Gastroesophageal sphincter (tissue), 4 donors: ENCODE measurements at places on chromosomes 7 and 10.

DNA sequence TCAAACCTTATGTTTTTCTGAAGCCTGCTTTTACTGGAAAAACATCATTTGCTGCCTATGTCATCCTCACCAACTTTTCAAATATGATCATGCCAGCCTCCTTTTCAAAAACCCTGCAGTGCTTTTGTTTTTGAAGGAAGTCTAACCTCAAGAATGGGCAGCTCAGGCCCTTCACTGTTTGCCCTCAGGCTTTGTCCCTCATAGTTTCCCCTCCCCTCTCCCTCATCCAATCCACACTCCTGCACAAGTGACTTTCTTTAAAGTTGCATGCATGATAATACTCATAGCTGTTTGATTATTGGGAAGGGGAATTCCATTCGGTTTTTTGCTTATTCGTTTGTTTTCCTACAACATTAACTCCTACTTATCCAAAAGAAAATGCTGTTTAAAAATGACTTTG, 219.4 kb downstream of the SEMA3E start:
- H3K27me3 ChIP-seq, result no peaks in the 10 kb centered on the region
- H3K4me3 ChIP-seq, result no peak overlapping the region
- H3K27ac ChIP-seq, result no peak overlapping the region
- H3K4me1 ChIP-seq, result no peaks in the 10 kb centered on the region
- H3K36me3 ChIP-seq, result no peaks in the 10 kb centered on the region

DNA sequence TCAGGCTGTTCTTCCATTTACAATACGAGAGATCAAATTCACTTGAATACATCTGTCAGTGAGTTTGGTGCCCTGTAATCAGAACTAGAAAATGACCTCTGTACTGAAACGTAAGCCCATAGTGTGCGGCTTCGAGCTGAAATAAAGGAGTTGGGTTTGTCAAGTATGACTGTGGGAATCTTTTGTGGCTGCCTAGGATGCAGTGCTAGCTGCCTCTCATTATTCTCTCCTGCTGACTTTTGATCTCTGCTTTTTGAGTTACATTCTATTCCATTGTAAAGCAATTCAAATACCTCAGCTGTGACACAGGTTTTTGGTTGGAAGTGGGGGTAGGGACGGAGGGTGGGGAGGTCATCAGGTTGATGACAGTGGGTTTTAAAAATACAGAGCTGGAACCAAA, 40.4 kb downstream of the ICA1 start:
- no peaks in the 10 kb centered on the region for H3K36me3 ChIP-seq
- no peak overlapping the region for H3K27ac ChIP-seq
- no peaks in the 10 kb centered on the region for H3K27me3 ChIP-seq
- H3K4me1 ChIP-seq, result no peaks in the 10 kb centered on the region
- no peak for ATAC-seq
- no peak overlapping the region for H3K4me3 ChIP-seq

GRCh38 chr10:93451244-93451947, 30.7 kb downstream of the MYOF start:
- ATAC-seq, result no peak
- H3K27ac ChIP-seq, result peak overlapping the region; percentile 10
- H3K4me3 ChIP-seq, result no peak overlapping the region

DNA sequence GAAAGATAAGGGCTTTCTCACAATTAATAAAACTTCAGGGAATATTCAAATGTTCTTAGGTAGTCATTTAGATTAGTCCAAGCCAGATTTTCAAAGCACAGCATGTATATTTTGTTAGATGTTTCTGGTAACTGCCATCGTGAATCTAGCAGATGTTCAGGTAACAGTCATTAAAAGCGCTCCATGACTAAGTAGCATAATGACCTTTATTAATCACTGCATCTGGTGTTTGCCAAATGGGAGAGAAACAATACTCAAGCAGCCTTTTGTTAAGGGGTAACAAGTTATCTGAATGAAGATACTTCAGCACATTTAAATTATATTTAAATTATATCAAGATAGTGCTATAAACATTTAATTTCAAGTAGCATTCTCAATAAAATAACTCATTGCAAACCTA, 47.5 kb downstream of the USP6NL start:
- ATAC-seq, result no peak
- H3K27me3 ChIP-seq, result no peaks in the 10 kb centered on the region
- no peak overlapping the region for H3K4me3 ChIP-seq
- H3K27ac ChIP-seq, result no peak overlapping the region
- peaks cover 10% of the 10 kb centered on the region for H3K4me1 ChIP-seq

GRCh38 chr7:158985583-158985982, 129.2 kb downstream of the DYNC2I1 start:
- H3K27me3 ChIP-seq, result peaks cover 23% of the 10 kb centered on the region
- no peaks in the 10 kb centered on the region for H3K36me3 ChIP-seq
- H3K4me3 ChIP-seq, result no peak overlapping the region
- no peaks in the 10 kb centered on the region for H3K4me1 ChIP-seq

- no peaks in the 10 kb centered on the region for H3K27me3 ChIP-seq
- no peaks in the 10 kb centered on the region for H3K36me3 ChIP-seq
- ATAC-seq, result no peak
- no peak overlapping the region for H3K4me3 ChIP-seq
Observed at GRCh38 chr7:112263519-112263918, 57.0 kb downstream of the ZNF277 start.

DNA sequence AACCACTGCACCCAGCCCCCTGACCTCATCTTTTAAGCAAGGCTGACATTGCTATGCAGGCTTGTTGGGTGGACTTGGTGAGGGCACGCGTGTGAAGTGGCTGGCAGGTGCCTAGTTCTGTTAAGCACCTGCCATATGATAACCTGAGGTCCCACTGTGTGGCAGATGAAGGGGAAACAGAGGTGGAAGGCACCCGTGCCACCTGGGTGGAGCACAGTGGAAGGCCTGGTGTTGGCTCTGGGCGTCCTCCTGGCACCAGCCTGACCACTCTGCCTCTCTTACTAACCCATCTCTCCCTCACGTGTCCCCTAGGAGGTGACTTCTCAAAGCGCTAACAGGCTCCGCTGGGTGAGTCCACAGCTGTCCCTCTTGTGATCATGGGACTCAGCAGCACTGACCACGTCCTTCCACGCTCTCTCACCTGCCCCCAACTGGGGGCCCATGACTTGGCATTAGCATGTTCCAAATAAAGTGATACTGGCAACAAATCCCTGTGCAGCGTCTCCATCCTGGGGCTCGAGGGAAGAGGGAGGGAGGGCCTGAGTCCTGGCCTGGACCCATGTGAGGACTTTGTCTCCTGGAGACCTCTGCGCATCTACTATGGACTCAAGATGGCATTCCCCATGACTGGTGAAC, 4.6 kb upstream of the ZNF862 start:
- H3K27ac ChIP-seq, result no peak overlapping the region
- H3K27me3 ChIP-seq, result peaks cover 31% of the 10 kb centered on the region
- H3K4me3 ChIP-seq, result no peak overlapping the region
- no peaks in the 10 kb centered on the region for H3K36me3 ChIP-seq
- ATAC-seq, result no peak
